Activated T-helper 2 cell treated with anti-CD3 and anti-CD28 coated beads, Interferon-gamma antibody, Interleukin-2, Interleukin-4, amounts not matched to agents 10 μg/mL and 5 μg/mL and 100 μg/mL, durations not matched to agents 14 hours and 24 hours and 36 hours (primary cell): ENCODE measurements at places on chromosomes 4 and X. TPM values are rescaled to one million over a fixed set of nuclear protein-coding genes. Genes with fewer than 3 reads are reported as not detected.

Gene EOLA2
- 45.1 and 45.2 TPM in 2 replicates for total RNA-seq

DNA sequence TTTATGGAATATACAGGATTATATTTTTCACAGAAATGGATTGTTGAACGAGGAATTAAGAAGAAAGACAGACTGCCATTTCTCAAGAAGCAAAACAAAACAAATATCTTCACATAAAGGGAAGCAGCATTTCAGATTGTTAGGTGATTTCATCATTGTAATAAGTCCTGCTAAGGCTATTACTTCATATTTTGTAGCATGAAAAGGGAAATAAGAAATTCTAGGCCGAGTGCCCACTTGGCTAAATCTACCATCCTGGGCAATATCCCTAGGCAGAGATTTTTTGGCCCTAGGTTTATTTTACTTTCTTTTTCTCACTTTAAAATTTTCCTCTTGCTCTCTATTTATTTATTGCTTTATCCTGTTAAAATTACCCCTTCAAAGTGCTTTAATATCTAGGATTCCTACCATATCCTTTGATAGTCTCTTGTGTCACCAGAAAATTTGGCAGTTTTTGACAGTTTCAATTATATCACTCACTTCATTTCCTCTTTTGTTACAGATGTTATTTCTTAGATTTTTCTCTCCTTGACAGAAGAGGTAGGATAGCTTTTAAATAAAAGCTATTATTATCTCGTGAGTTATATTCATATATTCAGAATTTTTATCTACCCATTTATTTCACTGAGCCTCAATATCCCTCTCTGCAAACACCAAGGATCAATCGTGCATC lies 142.3 kb downstream of the PDGFC start:
- H3K27me3 ChIP-seq = no peaks in the 10 kb centered on the region
- no peak for DNase-seq
- H3K36me3 ChIP-seq = no peaks in the 10 kb centered on the region

DNA sequence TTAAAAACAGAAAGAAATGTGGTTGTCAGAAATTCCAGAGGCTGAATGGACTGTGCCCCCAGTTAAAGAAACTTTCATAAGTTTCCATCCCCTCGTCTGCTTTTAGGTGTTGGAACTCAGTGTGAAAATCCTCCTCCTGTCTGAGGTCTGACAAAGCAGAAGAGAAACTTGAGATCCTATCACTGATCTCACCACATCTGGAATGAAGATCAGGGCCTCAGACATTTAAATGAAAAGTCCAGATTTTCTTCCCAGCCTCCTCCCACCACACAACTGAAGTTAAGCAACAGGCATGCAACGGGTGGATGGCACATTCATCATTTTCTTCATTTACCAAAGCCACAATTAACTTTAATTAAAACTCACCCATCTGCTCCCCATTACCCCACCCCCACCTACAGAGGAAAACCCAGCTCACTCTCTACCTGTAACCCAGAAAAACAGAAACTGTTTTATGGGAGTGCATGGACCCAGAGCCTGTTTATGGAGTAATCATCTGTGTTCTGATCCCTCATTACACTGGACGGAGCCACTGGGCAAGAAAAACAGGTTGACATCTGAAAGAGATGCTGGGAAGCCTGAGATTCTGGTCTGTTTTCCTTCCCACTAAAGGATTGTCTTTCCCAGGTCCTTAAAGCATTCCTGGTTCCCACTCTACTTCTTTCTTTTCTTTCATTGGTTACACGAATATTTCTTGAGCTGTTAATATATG lies 58.1 kb upstream of the HOPX start:
- H3K27ac ChIP-seq = no peak overlapping the region
- H3K27me3 ChIP-seq = peaks cover 14% of the 10 kb centered on the region
- no peak overlapping the region for H3K4me3 ChIP-seq
- H3K36me3 ChIP-seq = no peaks in the 10 kb centered on the region

- no peak for DNase-seq
- peaks cover 8% of the 10 kb centered on the region for H3K36me3 ChIP-seq
- H3K4me1 ChIP-seq = peaks cover 22% of the 10 kb centered on the region
Observed at GRCh38 chr4:16262188-16262587, 35.9 kb upstream of the TAPT1 start.

DNA sequence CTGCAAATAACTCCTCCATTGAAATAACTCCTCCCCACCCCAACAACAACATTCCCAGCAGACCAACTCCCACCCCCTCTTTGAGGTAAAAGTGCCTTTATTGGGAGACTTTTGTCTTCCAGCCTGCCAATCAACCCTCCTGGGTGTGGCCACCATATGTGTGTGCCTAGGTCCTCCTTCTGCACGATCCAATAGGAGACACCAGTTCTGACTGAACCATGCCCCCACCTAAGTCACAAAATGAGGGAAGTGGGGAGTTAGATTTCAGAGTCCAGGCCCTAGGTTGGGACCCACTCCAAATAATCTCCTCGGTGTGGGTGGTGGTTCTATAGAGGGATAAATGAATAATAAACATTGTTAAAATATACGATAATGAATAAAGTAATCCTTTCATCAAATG lies 3.0 kb downstream of the PLP2 start:
- no peak for DNase-seq
- H3K4me3 ChIP-seq = no peak overlapping the region
- H3K27me3 ChIP-seq = no peaks in the 10 kb centered on the region
- no peak overlapping the region for H3K27ac ChIP-seq
- peaks cover 13% of the 10 kb centered on the region for H3K4me1 ChIP-seq
- peaks cover 51% of the 10 kb centered on the region for H3K36me3 ChIP-seq

GRCh38 chrX:23317799-23318724 lies 16.6 kb upstream of the PTCHD1 start:
- H3K36me3 ChIP-seq = no peaks in the 10 kb centered on the region
- no peaks in the 10 kb centered on the region for H3K27me3 ChIP-seq
- no peak for DNase-seq
- no peaks in the 10 kb centered on the region for H3K4me1 ChIP-seq
- H3K27ac ChIP-seq = no peak overlapping the region

DNA sequence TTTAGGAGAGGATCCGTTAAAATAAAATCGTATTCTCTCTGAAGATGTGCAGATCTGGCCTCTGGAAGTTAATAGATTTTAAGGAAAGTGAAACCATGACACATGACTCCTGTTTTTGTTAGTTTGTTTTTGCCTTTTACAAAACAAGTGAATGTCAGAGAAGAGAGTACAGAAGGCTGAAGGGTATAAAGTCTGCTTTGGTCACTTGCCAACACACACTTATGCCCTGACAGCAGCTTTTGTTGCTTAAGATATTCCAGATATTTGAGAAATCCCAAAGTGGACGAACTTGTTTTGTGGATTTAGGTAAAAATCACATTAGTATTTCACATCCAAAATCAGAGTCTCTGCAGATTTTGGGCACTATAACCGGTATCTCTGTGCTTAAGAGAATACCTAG lies 192.4 kb upstream of the RASGEF1B start:
- H3K4me1 ChIP-seq = peaks cover 11% of the 10 kb centered on the region
- H3K27me3 ChIP-seq = peaks cover 3% of the 10 kb centered on the region
- no peak overlapping the region for H3K27ac ChIP-seq
